Left lobe of liver (tissue), 2 donors: ENCODE measurements at places on chromosomes 7 and 10. TPM values are rescaled to one million over a fixed set of nuclear protein-coding genes. Genes with fewer than 3 reads are reported as not detected.

GRCh38 chr10:24008164-24009091, 200.5 kb upstream of the KIAA1217 start:
- DNase-seq, result no peak

DNA sequence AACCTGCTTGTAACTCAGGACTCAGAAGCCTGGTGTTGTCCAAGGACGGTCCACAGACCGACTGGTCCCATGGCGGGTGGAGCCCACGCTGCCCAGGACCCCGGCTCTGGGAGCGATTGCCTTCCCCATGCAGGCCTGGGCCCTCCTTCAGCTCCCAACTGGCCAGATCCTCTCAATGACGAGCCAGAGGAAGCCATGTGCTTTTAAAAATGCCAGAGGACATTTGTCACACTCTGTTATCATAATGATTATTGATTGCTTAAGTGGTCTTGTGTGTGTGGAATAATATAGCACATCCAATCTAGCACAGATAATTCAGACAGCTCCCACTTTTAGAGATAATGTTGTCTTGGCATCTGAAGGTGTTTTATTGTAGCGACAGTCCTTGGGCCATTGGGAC, 22.6 kb upstream of the OGDHL start:
- no peak for DNase-seq

TMEM229A gene
- not detected for total RNA-seq

GPR15LG gene
- 0.20 TPM for total RNA-seq

MLXIPL gene
- total RNA-seq, result 457 TPM
